ELF-1 (cell line): ENCODE measurements at places on chromosomes 3 and 15.
A peak's percentile ranks its signal among the peaks of the same experiment; 100 is the strongest.

DNA sequence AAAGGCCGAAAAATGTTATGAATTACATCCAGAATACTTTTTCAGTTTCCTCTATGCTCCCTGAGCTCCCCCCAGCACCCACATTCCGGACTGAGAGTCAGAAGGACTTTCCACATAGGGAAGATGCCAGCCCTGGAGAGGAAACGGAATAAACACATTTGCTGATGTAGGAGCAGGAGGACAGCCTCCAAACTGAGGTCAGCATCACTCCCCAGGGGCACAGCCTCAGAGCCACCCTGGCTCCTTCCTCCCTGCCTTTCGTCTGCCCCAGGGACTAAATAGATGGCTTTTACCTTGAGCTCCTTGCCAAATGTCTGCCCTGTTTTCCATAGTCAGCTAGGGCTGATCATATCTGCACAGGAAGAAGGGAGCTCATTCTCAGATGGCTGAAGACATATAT lies 22.6 kb upstream of the SLCO2A1 start:
- DNase-seq: no peak

- DNase-seq: no peak
These were observed 25.1 kb upstream of the PROK2 start for GRCh38 chr3:71810056-71810455.

GRCh38 chr15:48963524-48964113 lies at the start of gene SHC4:
SHC4 (minus strand) TSS chr15:48963919; CDS start chr15:48963015, 904 bp downstream.
- peak; percentile 74 for DNase-seq

DNA sequence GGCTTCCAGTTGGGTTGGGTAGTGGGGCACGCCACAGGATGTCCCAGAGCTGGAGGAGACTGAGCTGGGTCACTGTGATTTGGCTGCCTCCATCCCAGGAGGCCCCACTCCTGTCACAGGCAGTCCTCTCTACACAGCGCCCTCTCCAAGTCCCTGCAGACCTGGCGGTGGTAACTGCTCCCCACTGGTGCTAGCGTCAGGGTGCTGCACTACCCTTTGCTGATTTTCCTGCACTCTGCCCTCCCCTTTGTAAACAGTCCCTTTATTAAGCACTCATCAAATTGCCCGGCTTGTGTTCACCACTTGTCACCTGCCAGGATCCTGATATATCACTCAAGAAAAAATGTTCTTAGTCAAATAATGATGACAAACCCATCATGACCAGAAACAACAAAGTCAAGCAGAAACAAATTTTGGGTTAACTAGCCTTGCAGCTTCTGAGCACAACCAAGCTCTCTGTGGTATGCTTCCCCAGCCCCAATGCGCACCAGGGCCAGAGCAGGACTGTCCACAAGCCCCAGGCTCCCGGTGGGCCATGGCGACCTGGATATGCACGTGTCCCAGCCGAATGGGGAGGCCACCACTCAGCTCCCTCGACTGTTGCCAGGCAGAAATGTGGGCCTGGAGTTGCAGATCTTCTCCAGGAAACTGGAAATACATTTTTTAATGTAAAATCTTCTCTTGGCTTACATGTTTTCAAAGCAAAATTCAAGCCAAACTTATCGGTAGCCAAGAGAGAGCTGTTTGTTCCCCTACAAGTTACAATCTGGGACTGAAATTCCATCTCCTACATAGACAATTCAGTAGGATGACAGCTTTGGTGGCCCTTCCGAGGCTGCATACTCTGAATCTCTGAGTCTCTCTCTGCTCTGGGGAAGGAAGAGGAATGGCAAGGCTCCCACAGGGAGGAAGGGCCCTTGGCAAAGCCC lies 24.5 kb downstream of the MEGF11 start:
- no peak for DNase-seq

DNA sequence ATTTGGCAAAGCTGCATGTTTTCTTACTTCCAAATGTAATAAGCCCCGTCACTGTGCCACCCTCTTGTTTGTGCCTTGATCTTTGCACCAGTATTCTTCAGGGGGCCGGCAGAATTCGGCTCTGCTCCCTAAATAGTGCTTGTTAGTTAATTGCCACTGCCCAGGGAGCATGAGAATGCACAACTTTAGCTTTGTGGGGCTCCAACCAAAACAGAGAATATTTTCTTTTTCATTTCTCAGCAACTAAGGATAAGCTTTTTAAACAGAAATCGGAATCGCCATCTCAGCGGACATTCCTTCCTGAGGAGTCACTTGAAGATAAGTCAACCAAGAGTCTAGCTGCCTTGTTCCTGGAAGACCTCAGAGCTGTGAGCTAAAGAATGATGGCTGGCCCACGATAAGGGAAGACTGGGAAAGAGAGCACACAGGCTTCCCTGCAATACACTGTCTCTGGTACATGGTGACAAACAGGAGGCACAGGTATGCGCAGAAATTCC lies 106.0 kb downstream of the LRIG1 start:
- no peak for DNase-seq

DNA sequence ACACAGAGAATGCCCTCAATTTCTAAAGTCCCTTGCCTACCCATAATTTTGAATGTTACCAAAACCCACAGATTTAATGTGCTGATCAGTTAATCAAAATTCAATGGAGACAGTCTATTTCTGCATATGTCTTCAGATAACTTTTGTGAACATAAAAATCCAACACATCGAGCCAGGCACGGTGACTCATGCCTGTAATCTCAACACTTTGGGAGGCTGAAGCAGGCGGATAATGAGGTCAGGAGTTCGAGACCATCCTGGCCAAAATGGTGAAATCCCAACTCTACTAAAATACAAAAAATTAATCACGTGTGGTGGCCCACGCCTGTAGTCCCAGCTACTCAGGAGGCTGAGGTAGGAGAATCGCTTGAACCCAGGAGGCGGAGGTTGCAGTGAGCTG lies 49.3 kb downstream of the PEAK1 start:
- no peak for DNase-seq

DNA sequence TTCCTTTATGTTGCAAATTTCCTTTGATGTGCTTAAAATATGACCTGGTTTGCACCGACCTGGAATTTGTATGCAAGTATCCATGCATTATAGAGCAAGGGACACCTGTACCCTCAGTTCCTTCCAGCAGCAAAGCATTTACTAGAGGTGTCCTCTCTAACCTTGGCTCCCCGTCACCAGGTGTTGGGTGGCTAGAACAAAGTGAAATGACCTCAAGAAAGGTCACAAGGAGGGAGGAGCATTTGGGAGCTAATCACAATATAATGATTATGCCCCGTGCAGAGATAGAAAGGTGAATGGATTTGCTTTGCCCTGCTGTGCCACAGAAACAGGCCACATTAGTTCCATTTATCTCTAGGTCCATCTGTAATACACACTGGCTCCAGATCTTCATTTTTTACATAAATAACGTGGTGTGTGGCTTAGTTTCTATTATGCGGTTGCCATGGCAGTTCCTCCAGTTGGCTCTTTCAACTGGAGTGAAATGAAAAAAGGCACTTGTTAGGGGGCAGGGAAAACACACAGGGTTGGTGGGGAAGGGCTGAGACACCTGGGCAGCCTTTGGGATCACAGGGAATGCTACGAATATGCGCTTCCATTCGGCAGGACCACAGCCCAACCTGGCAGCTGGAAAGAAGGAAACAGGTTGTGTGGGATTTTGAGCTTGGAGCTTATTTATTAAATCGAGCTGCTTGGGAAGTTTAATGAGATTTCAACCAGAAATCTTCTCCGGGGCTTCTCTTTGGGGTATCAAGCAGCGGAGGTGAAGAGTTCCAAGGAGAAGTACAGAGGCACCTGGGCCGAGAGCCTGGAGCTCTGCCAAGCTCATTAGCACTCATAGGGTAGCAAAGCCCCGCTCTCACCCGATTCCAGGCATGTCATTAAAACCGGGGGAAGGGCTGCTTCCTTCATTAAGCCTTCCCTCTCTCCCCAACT lies 233.5 kb upstream of the ST8SIA2 start:
- DNase-seq: no peak

GRCh38 chr15:68407886-68408881 lies 23.8 kb downstream of the ITGA11 start:
- DNase-seq: no peak

DNA sequence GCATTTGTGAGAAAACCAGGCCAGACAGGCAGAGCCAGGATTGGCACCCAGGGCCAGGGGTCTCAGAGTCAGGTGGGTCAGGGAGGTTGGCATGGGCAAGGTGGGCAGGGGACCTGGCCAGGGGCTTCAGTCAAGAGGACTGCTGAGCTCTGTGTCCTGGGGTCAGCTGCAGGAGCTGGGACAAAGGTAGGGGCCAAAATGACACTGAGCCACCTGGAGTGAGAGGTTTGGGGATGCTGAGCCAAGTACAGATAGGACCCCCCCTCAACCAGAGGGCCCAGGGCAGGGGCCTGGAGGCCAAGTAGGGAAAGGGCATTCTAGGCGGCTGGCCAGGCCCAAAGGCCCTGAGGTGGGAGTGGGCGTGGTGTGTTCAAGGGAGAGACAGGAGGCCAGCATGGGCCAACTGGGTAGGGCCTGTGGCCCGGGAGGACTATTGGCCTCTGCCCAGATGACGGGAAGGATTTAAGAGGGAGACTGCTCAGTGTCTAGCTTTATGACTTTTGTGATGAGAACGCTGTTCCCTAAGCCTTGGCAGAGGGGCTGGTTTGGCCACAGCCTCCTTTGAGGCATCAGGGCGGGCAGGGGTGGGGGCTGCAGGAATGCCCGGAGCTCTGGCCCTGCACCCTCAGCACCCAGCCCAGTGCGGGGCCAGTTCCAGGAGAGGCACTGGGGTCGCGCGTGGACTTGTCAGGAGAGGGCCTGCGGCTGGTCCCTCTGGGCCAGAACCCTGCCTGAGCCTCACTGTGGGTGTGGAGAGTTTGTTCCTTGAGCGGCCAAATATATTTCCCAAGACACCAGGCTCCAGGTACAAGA lies 3.1 kb downstream of the CFAP100 start:
- no peak for DNase-seq

DNA sequence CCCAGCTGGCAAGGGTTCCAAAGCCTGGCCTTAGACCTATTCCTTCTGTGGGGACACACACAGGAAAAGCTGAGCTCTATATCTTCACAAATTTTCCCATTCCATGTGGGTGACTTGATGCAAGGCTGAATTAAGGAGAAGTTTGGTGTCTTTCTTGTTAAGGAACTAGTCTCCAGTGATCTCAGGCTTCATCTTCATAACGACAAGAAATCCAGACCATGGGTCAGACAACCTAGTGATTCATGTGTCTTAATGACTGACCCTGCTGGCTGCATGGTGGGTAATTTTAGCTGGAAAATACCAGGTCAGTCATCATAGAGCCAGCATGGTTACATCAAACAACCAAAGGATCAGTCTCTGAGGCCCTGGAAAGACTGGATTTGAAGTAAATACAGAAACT lies 112.7 kb upstream of the SLC4A7 start:
- no peak for DNase-seq

DNA sequence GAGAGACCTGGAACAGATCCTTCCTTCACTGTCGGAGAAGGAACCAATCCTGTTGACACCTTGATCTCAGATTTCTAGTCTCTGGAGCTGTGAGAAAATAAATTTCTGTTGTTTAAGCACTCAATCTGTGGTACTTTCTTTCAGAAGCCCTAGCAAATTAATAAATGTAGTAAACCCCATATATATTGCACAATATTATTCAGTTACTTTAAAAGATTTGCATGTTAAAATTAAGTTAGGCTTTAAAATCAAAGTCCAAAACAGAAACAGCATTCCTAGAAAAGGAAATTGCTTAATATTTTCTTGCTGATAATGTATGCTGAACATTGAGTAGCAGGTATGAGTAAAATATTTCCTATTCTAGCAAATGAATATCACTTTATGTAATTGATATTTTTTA lies 113.2 kb downstream of the LEKR1 start:
- DNase-seq: no peak

DNA sequence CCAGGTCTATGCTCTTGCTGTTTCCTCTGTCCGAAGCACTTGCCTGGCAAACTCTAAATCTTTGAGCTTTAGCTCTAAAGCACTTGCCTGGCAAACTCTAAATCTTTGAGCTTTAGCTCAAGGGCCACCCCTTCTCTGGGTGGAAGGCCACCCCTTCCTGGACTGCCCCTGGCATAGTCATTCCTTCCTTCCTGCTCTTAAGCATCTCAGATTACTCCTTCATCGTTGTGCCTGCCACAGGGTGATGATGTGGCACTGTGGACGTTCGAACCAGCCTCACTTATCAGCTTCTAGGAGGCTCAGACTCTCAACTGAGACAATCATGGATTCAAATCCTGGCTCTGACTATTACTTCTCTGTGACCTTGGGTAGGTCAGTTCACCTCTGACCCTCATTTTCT lies 10.5 kb upstream of the CRABP1 start:
- DNase-seq: no peak
